ENCODE measurements at places on chromosomes 3 and 15.

DNA sequence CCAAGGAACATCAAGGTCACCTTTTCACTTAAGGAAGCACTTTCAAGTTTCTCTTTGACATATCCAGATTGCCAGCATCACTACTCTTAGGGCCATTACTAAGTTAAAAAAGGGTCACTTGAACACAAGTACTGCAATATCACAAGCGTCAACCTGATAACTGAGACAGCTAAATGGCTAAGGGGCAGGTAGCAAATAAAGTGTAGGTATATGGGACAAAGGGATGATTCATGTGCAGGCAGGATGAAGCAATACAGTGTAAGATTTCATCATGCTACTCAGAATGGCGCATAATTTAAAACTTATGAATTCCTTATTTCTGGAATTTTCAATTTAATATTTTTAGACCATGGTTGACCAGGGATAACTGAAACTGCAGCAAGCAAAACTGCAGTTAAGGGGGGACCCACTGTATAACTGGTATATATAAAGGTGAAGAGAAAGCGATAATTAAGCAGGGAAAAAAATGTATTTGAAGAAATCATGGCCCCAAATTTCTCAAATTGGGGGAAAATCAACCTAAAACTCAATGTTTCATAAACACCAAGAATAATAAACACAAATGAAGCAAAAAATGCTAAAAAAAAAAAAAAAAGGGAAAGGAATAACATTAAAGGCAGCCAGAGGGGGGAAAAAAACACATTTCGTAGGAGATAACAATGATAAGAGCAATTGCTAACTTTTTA lies 13.1 kb downstream of the CCR1 start:
- DNase-seq = no peak

DNA sequence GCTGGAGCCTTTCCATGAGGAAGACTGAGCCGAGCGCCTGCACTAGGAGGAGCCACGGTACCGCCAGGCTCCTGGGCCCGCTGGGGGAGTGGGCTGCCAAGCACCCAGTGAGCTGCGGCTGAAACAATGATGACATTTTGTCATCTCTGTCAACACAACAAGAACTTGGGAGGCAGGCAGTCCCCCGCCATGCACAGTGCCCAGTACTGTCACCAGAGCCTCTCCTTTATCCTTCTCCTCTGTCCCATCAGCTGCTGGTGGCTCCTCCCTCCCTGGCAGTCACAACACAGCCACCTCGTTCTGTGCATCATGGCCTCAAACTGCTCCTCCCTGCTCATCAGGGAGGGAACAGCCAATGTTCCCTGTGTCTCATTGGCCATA lies 34.0 kb upstream of the PCSK6 start:
- peak; percentile 89 for DNase-seq

- no peak for DNase-seq
Measured at GRCh38 chr3:142940000-142940399, 23.5 kb downstream of the PAQR9 start.

- DNase-seq = no peak
Measured at GRCh38 chr15:85607141-85607806, 187.5 kb downstream of the KLHL25 start.
